Effector memory CD8-positive, alpha-beta T cell (primary cell): ENCODE measurements at places on chromosomes 12 and 14.

GRCh38 chr14:43540948-43541347, 966.1 kb downstream of the FSCB start:
- no peak for DNase-seq

DNA sequence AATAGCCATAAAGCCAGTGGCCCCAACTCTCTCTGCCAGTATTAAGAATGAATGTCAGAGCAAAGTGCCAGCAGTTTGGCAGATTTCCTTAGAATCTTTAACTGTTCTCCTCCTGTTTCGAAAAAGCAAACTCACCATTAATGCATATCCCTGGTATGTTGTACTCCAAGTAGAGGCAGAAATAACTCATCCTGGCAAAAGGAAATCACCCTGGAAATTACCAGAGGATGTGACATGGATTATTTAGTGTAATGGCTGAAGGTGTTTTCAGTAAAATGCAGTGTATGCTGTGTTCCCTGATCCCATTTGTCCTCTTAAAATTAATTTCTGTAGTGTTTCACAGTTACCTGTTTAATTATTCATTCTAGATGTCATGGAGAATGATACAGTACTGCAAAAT, 105.3 kb downstream of the PDZRN4 start:
- no peak for DNase-seq

DNA sequence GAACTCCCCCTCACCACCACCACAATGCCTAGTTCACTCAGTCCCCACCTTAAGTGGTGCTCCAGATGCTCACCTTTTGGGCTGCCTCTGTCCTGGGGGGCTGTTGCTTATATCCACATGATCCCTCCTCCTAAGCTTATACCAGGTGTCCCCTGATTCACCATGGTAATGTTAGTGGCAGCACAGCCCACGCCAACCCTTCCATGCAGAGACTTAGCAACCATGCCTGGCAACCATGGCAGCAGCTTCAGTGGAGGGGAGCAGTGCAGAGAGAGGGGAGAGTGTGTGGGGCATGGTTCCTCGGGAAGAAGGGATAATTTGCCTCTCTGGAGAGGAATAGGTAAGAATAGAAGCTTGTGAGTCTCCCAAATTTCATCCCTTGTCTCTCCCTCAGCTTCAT, 1.2 kb upstream of the DDN start:
- DNase-seq, result no peak

DNA sequence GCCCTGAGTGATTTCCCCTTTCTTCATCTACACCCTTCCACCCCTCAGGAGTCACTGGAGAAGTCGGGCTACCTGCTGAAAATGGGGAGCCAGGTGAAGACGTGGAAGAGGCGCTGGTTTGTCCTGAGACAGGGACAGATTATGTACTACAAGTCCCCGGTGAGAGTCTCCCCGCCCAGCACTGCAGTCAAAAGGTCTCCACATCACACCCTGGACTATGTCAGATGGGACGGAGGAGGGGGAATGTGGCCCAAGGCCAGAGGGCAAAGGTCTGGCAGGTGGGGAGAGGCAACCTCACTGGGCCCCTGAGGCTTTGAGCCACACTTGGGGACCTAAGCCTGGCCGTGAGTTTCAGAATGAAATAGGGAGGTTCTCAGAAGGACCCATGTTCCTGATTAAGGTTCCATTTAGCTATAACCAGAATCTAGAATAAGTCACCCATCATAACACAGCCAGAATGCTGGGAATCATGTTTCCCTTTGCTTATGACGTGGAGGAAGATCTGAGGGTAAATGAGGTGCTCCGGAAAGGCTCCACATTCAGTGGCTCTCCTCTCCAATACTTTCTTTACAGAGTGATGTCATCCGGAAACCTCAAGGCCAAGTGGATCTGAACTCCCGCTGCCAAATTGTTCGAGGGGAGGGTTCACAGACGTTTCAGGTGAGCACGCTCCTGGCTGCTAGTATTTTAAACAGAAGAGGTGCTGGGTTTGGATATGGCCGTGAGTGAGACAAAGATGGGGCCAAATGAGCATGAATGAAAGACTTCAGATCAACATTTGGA, 26.6 kb downstream of the PIGH start:
- no peak for DNase-seq

- no peak for DNase-seq
Measured at GRCh38 chr12:70671698-70672097, 34.5 kb upstream of the PTPRB start.

DNA sequence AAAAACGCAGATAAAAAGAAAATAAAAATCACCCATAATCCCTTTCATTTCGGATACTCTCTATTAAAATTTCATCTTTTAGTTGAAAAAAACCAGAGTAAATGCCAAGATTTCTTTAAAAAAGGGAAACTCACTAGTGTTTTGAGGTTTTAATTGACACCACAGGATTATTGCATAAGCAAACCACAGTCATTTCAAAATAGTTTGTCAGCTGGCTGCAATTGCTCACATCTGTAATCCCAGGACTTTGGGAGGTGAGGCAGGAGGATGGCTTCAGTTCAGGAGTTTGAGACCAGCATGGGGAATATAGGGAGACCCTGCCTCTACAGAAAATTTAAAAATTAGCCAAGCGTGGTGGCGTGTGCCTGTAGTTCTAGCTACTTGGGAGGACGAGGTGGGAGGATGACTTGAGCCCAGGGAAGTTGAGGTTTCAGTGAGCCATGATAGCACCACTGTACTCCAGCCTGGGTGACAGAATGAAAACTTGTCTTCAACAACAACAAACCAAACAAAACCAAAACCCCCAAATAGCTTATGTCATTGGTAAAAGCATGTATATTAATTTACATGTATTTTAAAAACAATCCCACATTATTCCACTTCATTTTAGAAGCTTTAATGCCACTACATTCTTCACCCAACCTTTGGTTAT, 48.8 kb downstream of the SYNE2 start:
- peak; percentile 2 for DNase-seq
